ENCODE measurements at places on chromosomes 6 and 20. TPM values are rescaled to one million over a fixed set of nuclear protein-coding genes. Genes with fewer than 3 reads are reported as not detected.

DNA sequence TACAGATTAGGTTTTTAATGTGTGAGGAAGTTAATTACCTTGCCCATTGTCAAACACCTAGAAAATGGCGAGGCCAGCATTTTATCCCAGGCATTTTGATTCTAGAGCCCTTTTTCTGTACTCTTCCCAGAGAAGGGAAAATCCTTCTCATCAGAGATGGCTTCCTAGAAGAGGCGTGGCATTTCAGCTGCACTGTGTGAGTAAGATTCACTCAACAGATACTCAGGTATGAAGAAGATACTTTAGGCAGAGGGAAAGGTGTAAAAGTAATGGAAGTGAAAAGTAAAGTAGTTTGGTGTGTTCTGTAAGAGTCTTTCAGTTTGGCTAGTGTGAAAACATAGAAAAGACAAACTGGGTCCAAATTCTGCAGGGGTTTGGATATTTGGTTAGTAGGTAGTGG lies 113.8 kb downstream of the MAP3K4 start:
- no peak for DNase-seq

- peak; percentile 62 for DNase-seq
Observed at GRCh38 chr6:131807644-131808459, at the start of gene ENPP1. TSS of gene ENPP1 (plus strand) at chr6:131808020. CDS start at chr6:131808036, 16 bp downstream.

GRCh38 chr6:15816661-15817060 lies 153.8 kb upstream of the DTNBP1 start:
- no peak for DNase-seq

- no peak for DNase-seq
Observed at GRCh38 chr6:104281370-104281769, 578.3 kb downstream of the HACE1 start.

DNA sequence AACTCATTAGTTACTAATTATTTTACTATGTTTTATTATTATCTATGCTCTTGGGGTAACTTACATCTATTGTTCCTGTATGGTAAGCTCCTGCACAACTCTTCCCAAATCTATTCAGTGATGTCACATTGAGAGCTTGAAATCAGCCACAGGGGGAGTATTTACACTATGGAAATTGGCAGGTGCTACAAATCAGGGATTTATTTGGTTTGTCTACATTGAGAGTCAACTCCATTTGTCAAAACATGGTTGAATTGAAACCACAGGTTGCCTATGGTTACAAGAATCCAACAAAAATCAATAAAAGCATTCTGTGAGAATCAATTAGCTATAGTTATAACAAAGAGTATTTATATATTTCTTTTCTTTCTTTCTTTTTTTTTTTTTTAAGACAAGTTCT lies 3.9 kb upstream of the FITM2 start:
- DNase-seq, result no peak

- DNase-seq, result no peak
Observed at GRCh38 chr20:62330576-62331317, 27.9 kb downstream of the ADRM1 start.

DNA sequence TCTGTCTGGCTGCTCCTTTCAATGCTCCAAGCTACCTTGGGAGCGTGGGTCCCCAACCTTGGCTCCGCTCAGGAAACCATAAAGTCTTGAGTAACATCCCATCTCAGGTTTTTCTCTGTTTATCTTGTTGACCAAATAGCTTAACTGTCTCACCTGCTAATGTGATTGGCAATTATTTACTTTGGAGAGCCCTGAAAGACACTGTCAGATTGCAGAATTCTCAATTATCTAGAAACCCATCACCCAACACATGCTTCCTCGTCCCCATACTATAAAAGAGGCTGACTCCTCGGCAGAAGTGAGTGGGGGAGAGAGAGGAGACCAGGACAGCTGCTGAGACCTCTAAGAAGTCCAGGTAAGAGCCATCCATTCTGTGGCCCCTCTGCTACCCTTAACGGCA lies at the start of gene BPIFA1:
TSS of gene BPIFA1 (plus strand) at position 301 of the 400 bp plus-strand sequence. CDS start 1,716 bp downstream, outside the sequence.
- DNase-seq, result no peak

- no peak for DNase-seq
Observed at GRCh38 chr6:100664274-100665040, 199.7 kb upstream of the SIM1 start.

DNA sequence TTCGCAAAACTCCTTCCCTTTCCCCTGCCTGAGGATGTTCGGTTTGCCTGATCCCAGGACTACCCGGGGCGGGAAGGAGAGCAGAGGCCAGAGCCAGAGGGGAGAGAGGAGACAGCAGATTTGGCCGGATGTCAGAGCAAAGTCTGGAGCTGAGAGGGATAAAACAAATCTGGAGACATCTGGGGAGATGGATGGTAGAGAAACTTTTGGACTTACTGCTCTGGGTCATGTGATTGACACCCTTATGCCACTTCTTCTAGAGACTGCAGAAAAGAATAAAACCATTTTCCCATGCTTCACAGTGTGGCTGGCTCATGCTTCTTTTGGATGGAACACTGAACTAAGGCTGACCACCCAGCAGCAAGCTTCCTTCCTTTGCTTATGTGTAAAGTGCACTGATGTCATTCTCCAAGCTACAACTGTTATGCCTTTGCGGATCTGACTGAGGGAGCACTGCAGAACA lies 174.7 kb downstream of the FOXC1 start:
- DNase-seq, result no peak

DNA sequence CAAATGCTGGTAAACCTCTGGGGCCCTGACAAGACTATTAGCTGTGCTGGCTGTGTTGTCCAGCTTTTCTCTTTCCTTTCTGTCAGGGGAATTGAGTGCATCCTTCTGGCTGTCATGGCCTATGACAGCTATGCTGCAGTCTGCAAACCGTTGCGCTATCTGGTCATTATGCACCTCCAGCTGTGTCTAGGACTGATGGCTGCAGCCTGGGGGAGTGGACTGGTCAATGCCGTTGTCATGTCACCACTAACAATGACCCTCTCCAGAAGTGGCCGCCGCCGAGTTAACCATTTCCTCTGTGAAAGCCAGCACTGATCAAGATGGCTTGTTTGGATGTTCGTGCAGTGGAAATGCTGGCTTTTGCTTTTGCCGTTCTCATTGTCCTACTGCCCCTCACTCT lies 20.3 kb downstream of the OR2B6 start:
- DNase-seq, result no peak

DNA sequence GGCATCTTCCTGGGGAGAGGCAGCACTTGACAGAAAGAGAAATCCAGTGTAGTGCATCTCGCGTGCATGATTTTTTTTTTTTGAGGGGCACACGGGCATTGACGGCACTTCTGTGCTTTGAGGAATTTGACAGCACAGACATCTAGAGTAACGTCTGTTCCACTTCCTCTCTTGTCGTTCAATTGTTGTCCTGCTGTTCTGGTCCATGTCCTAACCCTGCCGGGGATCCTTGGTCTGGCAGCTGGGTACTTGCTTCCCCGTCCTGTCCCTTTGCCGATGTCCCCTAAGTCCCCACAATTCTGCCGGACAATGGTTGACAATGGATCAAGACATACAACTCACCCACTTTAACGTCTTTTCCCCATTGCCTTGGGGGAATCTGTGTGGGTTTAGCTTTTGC lies 46.0 kb upstream of the NAA20 start:
- DNase-seq, result no peak

GRCh38 chr6:56482525-56482924 lies 160.2 kb downstream of the DST start:
- DNase-seq, result no peak

DNA sequence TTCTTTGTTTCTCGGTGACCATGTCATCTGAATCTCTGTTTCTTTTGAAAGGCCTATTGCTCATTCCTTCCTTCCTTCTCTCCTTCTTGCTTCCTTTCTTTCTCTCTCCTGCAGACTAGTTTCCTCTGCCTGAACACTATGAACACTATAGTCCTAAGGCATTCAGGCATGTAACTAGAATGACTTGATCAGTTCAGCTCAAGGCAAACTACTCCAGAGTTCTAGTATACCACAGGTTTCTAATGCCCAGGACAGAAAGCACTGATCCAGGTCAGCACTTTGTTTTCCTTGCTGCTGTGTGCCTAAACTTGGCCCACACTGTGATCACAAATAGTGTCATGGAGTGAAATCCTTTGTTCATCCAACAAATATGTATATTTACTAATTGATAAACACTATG lies 324.1 kb upstream of the GJE1 start:
- DNase-seq, result no peak

DNA sequence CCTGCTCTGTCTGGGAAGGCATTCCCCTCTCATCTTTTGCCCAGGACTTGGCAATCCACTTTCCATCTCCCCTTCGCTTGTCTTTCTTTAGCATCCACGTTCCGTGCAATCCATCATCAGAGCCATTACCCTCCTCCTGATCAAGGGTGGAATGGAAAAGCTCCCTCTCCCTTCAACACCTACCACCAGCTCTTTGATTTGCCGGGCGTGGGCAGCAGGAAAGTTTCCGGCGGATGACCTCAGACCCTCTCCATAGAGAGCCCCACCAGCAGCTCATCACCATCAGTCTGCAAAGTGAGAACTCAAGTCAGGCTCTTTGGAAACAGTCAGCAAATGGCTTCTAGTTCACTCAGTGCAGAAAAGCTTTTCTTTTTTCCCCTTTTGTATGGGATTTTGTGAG lies 76.2 kb downstream of the TSHZ2 start:
- DNase-seq, result no peak

DNA sequence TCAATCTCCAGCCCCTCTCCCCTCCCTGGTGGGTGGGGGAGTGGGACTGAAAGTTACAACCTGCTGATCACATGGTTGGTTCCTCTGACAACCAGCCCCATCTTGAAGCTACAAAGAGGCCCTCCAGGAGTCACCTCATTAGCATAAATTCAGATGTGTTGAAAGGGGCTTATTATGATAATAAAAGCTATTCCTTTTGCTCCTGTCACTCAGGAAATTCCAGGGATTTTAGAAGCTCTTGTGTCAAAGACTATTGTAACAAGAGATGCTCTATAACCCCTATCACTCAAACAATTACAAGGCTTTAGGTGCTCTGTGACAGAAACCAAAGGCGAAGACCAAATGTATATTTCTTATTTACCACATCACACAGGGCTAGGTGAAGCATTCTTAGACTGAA lies 30.1 kb upstream of the MBOAT1 start:
- DNase-seq, result no peak

DNA sequence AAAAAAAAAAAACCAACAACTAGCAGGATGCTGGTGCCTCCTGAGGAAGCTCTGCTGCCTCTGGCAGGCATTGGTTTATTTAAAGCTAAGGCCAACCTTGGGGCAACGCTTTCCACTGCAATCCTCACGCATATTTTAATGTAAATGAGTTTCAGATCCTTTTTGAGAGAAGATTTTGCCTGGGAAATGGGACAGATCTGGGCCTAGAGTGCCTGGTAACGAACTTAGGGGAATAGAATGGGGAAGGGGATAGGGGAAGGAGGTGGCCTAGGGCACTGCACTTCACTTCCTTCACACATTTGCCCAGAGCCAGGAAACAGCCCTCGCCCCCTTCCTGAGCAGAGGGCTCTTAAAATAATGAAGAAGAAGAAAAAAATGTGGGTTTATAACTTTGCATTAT lies 132.7 kb upstream of the TMEM170B start:
- DNase-seq, result no peak

DNA sequence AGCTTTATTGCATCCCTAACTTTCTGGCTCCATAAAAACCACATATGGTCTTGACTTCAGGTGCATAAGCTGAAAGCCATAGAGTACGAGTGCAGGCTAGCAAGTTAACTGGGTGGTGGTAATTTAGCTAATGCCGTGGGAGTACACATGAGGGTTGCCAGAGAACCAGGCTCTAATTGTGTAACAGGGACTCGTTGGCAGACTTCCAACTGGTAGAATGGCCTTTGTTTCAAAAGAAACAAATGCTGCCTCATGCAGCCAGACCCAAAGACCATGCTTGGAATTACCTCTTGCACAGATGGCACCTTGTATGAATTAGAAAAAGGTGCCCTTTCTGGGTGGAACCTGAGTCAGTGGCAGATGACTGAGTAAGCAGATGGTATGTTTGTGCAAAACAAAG lies 73.2 kb downstream of the LY86 start:
- DNase-seq, result no peak

DNA sequence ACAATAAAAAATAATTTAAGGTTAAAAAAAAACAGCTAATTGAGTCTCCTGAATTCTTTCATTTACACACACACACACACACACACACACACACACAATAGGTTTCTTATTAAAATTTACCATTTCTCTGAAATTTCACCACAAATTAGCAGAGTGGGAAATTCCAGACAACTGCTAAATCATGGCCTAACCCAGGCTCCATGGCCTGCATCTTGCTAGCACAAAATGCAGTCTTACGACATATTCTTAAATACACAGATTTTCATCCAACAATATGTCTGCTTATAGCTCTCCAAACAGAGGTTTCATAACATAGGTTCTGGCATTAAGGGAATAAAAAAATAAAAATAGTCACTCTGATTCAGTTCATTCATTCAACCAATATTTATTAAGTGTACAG lies 46.9 kb downstream of the SOD2 start:
- no peak for DNase-seq

DNA sequence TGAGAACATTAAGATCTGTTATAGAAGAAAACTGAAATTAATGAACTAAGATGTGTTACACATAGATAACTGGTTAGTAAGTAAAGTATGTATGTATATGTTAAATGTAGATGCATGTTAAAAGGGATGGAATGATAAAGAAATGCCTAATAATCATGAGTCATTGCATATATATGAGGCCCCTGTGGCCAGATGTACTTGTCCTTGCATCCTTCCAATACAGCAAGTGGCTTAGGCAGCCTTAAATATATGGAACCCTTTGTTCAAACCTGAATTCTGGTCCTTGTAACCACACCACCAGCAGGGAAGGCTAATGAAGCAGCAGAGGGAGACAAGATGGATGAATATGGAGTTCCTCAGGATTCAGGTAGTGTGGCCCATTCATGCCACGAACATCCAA lies 9.8 kb upstream of the AKAP7 start:
- no peak for DNase-seq

DNA sequence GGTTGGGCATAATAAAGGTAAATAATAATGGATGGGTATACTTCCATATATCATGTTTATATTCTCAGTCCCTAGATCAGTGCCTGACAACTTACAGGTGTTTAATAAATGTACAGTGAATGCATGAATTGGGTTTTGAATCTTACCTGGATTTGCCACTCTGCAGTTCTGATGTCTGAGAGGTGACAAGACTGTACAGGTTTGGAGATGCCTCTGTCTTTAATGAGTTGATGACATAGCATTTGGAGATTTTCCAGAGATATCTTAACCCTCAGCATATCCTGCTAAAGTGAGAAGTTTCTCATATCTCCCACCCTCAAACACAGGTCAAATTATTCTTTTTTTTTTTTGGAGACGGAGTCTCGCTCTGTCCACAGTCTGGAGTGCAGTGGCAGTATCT lies 2.2 kb downstream of the ANKS1A start:
- no peak for DNase-seq

GRCh38 chr6:47967843-47968242 lies 143.2 kb downstream of the PTCHD4 start:
- peak; percentile 3 for DNase-seq

The PAK1IP1 gene
- 35.6 TPM for total RNA-seq

The BACH2 gene
- 74.7 TPM for total RNA-seq

The ID4 gene
- not detected for total RNA-seq
